ENCODE measurements at places on chromosomes 12 and 14. TPM values are rescaled to one million over a fixed set of nuclear protein-coding genes. Genes with fewer than 3 reads are reported as not detected.

Gene TMEM63C
- total RNA-seq = not detected

Gene AQP6
- 0.17 TPM for total RNA-seq

Gene ASCL1
- total RNA-seq = not detected

DNA sequence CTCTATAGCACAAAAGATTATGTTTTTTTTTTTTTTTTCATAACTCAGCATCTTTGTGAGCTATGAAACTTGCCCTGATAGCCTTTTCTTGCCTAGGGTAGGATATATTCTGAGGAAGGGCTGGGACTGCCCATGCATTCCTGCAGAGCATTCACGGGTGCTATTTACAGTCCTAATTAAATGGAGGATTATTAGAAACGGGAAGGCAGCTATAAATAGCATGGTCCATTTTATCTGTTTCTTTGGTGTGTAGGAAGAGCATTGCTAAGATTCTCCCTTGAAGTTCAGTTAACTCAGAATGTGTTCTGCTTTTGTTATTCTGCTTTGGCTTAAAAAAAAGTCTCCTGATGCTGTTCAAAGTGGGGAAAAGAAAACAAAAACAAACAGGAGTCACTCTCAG lies 630.9 kb downstream of the DIO2 start:
- no peak for DNase-seq

GRCh38 chr12:87198181-87198580 lies 831.0 kb downstream of the C12orf50 start:
- no peak for DNase-seq

- no peak for DNase-seq
Observed at GRCh38 chr14:51873221-51873893, 12.9 kb downstream of the GNG2 start.

- no peak for DNase-seq
Observed at GRCh38 chr12:25784669-25785068, 173.8 kb upstream of the RASSF8 start.

DNA sequence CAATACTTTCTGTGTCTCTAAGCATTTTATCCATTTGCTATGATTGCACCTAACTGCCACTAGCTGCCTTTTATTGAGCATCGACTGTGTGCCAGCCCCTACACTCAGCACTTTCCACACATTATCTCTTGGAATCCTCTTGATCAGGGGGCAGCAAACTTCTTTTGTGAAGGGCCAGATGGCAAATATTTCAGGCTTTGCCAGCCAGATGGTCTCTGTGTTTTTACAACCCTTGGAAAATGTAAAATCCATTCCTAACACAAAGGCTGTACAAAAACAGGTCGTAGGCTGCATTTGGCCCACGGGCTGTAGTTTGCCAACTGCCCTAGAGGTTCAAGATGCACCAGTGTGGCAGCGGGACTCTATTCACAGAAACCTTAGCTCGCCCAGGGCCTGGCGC lies 19.5 kb downstream of the FOXN4 start:
- no peak for DNase-seq

- no peak for DNase-seq
Observed at GRCh38 chr12:110203546-110203945, 77.5 kb upstream of the ATP2A2 start.

All from NCI-H460 (cell line).